Erythroblast (primary cell): ENCODE measurements at places on chromosomes 12 and 14.

- DNase-seq: no peak
Observed at GRCh38 chr12:104315326-104316224, 12.0 kb downstream of the EID3 start.

- peak; percentile 12 for DNase-seq
Observed at GRCh38 chr12:120012067-120012621, 23.1 kb downstream of the BICDL1 start.

DNA sequence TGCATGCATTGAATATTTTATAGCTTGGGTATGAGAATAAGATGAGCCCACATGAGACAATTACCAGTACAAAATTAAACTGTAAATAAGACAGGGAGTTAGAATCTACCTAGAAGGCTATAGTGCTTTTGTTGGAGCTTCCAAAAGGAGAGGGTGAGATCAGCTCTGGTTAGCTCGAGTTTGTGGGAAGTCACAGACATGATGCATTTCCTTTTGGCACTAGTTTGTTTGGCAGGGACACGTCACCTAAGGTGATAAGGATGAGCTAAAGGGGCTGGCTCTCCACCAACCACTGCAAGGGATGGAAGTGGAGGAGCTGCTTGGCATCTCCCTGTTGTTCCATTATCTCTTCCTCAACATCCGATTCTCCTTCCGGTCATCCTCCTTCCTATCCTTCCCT lies 48.5 kb upstream of the CPM start:
- no peak for DNase-seq

- no peak for DNase-seq
Observed at GRCh38 chr12:75690296-75690955, 179.0 kb upstream of the KRR1 start.

DNA sequence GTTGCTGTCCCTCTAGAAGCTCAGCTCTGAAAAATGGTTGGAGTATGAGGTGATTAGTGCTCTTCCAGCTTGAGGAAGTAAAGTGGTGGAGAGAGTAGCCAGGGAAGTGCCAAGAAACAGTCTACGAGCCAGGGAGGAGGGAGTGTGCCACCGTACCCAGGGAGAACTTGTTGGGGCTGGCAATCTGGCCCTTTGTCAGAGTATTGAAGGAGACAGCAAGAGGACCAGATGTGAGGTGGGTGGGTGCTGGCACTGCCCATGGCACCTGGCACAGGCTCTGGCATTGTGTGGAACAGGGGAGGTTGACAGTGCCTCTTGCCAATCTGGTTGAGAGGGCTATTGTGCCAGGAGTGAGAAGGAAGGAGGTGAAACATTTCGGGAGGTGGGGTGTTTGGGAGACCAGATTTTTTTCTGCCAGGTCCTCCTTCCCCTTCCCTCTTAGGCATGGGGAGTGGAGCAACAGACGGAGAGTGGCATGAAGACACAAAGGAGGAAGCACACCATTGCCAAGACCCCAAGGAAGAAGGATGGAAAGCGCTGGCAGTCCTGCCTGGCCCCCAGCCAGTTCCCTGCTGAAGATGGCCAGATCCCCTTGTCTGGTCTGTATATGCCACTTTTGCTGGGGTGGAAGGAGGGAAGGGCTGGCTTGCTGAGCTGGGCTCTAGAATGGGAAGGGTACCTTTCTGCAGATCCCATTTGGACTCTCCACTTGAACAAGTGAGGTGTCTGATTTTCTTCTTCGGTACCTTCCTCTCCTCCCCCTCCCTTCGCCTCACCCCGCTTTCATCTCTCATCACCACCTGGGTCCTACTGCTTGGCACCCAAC lies 37.5 kb downstream of the ZFHX2 start:
- no peak for DNase-seq
